ENCODE measurements at places on chromosomes 12 and 14.
A peak's percentile ranks its signal among the peaks of the same experiment; 100 is the strongest.

- no peak for DNase-seq
These were observed 346.4 kb upstream of the ATP2B1 start for GRCh38 chr12:90055071-90055470.

GRCh38 chr12:106249411-106250135 is 1.8 kb upstream of the CKAP4 start:
- DNase-seq: no peak

DNA sequence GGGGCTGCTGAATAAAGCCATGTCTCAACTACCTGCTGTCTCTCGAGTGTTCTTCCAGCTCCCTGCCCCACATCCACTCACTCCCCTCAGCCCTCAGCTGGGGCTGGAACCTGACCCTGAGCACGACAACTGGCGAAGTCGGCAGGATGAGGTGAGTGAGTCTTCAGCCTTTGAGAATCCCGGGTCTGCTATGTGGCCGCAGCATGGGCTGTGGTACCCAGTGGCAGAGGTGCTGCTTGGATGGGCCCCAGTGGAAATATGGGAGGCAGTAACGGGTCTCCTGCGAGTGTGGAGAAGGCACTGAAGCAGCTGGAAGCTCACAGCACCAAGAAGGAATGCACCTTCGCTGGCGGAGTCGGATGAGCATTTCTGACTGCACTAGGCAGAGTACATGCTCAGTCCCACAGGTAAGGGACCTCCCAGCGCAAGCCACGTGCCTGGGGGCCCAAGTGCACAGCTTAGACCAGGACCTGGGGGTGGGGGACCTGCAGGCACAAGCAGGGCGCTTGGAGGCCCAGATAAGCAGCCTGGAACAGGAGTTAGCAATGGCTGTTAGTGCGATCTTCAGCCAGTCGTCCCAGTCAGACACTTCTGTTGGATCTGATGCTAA is 95.5 kb upstream of the TMPO start:
- DNase-seq: no peak

DNA sequence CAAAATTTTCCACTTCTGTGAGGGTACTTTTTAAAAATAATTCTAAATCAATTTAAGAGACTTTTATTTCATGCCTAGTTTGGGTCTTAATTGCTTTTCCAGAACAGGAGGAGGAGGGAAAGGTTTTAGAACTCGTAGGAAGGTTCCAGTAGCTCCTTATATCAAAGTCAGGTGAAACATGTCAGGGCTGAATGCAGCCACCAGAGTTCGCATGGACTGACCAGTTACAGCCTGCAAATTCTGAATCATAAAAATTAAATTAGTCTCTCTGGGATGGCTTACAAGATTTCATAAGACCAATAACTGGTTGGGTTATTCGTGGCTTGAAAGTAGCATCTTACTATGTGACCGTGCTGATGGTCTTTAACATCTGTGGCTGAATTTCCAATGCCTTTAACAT is 397 bp downstream of the BDKRB1 start:
- DNase-seq: peak; percentile 80

GRCh38 chr12:20282401-20282800 is 85.9 kb upstream of the PDE3A start:
- DNase-seq: no peak

DNA sequence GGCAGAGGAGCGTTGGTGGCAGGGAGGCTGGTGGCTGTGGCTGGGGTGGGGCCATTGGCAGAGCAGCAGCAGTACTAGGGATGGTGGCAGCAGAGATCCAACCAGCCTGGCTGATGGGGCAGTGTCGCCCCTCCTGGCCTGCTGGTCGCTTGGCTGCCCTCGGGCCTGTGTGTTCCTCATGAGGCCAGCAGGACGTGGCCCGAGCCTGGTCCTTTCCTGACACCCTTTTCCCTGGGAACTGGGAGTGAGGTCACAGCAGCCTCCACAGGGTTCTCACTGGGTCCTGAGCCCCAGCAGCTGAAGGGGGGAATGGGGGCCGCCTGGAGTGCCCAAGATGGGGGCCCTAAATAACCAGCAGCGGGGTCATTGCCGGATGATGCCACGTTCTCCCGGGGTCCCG is 46.1 kb downstream of the KIF26A start:
- no peak for DNase-seq

GRCh38 chr12:82437744-82438143 is 79.4 kb downstream of the METTL25 start:
- no peak for DNase-seq

DNA sequence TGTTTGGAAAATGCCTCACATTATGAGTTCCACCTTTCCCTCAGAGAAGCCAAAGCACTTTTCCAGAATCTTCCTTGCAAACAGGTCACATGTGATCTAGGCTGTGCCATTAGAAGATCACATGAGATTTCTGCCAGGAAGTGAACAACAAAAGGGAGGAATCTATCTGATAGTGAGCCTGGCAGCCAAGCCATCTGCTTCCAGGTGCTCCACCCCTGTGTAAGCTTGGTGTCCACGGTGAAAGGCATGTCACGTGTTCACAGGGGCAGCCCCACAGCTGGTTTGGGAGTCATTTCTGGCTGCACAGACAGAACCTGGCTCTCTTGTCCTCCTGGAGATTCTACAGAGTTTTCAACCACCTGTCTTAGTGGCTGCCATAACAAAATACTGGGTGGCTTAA is 3.5 kb upstream of the KSR2 start:
- DNase-seq: no peak

DNA sequence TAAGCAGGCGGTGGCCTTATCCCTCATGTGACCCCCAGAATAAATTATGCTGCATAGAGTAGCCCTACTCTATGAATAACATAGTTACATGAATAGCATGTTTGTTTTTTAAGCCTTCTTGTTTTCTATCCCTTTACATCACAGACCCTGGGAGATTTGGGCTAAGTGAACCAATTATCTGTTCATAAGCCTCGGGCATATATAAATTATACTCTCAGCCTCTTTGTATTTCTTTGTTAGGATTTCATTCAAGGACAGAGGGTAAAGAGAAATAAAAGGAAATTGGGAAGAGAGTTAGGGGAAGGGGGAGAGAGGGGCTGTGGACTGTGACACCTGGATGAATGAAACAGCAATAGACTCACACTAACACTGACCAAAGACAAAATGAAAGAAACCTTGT is 35.3 kb upstream of the RTRAF start:
- no peak for DNase-seq

DNA sequence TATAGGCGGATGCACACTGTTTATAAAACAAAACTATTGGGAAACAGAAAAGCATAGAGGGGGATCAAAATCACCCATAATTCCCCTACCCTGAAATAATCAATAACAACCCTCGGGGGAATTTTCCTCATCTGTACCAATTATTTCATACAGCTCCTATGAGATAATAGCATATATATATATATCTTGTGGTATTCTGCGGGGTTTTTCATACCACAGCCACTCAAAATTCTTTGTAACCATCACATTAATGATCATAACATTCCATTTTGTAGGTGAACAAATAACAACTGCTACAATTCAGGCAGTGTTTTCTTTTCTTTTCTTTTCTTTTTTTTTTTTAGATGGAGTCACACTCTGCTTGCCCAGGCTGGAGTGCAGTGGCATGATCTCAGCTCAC is 35.3 kb downstream of the P2RX7 start:
- DNase-seq: no peak

GRCh38 chr14:38016497-38016896 is 191.2 kb upstream of the SSTR1 start:
- DNase-seq: peak; percentile 7

- no peak for DNase-seq
These were observed 68.5 kb upstream of the LRIG3 start for GRCh38 chr12:58988643-58989344.

GRCh38 chr12:13222076-13222475 is 25.6 kb downstream of the EMP1 start:
- DNase-seq: no peak

GRCh38 chr12:69468237-69469026 is 1.8 kb upstream of the FRS2 start:
- DNase-seq: no peak

DNA sequence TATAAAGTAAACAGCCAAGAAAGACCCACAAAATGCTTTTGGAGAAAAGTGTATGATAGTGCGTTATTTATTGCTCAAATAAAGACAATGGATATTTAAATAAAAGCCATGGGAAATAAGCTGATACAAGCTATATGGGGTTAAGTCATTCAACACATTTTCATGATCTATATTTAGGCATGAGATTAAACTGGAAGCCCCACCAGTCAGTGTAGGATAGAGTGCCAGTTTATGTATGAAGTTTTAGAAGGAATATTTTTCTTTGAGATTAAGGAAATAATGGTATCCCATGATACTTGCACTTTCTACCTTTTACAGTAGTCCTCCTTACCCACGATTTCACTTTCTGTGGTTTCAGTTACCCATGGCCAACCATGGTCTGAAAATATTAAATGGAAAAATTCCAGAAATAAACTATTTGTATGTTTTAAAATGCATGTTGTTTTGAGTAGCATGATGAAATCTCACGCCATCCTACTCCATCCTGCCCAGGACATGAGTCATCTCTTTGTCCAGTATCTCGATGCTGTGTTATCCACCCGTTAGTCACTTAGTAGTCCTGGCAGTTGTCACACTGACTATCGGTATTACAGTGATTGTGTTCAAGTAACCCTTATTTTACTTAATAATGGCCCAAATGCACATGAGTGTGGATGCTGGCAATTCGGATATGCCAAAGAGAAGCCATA is 22.3 kb downstream of the SYT1 start:
- peak; percentile 85 for DNase-seq

- no peak for DNase-seq
These were observed 2.1 kb upstream of the GSC start for GRCh38 chr14:94771906-94772490.

DNA sequence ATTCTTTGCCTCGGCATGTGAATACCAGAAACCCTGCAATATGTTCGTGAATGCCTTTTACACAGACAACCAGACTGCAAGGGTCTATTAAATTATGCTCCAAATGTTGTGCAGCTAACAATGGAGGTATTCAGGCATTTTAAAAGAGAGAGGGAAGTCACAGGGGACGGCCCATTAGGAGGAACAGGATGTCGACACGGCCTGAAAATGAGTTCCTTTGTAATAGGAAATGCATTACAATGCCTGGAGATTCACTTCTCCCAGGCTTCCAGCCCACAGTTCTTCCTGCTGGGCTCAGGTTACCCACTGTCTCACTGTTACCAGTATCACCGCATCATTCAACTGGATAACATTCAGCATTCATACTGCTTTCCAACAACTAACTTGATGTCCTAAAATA is 2.5 kb downstream of the DUSP6 start:
- peak; percentile 78 for DNase-seq

GRCh38 chr12:124088217-124088907 is 115.3 kb downstream of the ZNF664 start:
- DNase-seq: no peak

DNA sequence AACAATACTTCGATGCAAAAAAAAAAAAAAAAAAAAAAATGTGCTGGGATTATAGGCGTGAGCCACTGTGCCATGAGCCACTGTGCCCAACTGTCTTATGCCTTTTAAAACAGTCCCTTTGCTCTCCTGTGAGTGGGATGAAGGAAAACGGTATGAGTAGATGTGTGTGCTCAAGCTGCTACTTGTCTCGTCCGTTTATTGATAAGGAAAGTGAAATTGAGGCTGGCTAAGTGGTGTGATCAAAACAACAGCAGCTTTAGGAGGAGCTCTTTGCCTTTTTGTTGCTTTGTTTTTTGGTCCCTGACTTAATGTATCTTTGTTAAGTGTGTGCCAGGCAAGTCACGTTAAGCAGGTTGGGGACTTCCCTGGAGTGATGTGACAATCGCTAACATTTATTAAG is 275.9 kb downstream of the TMEM132C start:
- no peak for DNase-seq

DNA sequence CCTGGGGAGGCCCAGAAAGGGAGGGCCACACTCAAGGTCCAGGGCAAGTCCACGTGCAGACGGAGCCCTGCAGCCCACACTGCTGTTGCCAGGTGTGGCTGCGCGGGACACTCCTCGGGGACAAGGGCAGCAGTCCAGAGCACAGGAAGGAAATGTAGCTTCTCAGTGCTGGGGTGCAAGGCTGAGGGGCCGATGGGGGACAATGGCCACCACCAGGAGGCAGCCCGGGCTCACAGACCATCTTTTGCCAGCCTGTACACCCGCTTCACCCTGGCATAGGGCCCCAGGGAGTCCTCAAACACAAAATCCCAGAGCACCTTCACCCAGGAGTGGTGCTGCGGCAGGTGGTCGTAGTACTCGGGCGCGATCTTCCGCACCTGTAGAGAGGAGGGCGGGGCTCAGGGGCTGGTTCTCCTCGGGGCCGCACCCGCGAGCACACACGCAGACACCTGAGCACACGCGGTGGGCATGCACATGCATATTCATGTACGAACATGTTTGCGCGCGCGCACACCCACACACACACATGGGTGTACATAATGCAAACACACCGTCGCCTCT is 12.8 kb downstream of the DEGS2 start:
- DNase-seq: no peak

- DNase-seq: peak; percentile 51
These were observed 31.9 kb downstream of the GUCY2C start for GRCh38 chr12:14664434-14665023.

DNA sequence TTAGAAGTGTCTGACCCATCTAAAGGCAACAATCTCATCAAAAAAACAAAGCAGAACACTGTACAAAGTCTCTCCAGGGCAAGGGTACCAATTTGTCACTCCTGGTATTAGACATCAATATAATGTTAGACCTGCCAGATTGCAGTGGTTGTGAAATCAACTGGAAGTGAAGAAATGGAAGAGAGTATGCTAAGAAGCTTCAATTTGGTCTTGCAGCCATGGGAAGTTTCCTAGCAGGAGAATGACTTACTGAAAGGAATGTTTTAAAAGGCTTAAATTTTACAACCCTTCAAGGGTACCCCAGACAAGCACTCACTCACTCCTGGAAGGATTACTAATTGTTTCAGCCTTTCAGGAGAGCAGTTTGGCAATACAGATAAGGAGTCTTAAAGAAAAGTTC is 18.9 kb downstream of the LLPH start:
- peak; percentile 72 for DNase-seq

GRCh38 chr14:71244341-71244740 is 337.1 kb downstream of the PCNX1 start:
- DNase-seq: no peak

GRCh38 chr12:87866578-87867292 is 162.5 kb downstream of the C12orf50 start:
- DNase-seq: peak; percentile 34

DNA sequence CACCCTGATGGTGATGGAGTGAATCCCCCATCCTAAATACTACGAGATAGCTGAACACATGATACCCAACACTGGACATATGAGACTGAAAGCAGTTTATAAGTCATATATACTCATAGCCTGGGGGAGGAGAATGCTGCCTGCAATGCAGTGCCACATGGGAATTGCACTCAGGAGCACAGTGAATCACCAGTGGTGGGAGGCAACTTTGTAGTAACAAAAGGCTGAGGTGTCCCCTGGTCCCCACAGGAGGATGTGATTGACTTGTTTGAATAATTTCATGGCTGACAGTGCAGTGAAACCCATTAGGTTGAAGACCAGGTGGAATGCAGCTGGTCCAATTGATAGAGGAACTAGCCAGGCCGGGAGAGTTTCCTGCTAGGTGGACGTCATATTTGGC is 20.2 kb downstream of the CCDC38 start:
- no peak for DNase-seq

- no peak for DNase-seq
These were observed 186.3 kb upstream of the EGLN3 start for GRCh38 chr14:34137001-34137745.

- DNase-seq: no peak
These were observed 147.4 kb downstream of the BCL11B start for GRCh38 chr14:99124482-99125105.

GRCh38 chr12:7844116-7844515 is 28.6 kb downstream of the SLC2A14 start:
- peak; percentile 17 for DNase-seq

GRCh38 chr14:64878837-64879634 is 671 bp downstream of the SPTB start:
- DNase-seq: no peak

All from iris pigment epithelial cell (primary cell).